ENCODE measurements at places on chromosomes 7 and 10. TPM values are rescaled to one million over a fixed set of nuclear protein-coding genes. Genes with fewer than 3 reads are reported as not detected.

GRCh38 chr10:102555781-102556328 lies 52.1 kb downstream of the SUFU start:
- peak; percentile 56 for DNase-seq

DNA sequence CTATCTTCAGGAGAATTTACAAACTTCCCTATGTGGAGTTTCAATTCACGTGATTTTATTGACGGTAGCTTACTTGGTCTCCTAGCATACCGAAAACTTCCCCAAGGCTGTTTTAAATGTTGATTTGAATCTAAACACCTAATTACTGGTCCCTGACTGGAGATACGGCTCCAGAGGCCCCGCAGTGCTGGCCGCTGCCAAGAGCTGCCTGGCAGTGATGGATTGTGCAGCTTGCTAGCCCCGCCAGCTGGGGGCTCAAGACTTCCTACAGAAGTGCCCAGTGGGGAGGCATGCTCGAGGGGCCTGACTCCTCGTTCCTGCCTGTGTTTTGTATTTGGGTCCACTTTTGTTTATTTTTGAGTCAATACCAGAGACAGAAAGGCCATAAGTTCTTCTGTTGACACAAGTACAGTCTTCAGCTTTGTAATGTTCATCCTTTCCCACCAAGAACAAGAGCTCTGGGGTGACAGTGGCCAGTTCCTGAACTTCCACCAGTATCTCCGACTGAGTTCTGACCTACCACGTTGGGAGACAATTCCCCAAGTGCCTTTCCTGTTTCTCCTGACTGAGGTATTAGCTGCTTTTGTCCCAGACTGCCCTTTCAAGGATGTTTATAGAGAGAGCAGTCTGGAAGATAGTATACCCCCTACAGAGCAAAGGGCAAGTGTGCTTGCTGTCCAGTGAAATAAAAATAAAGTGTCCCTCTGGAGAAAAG lies 80.7 kb upstream of the CXCL12 start:
- DNase-seq, result no peak

DNA sequence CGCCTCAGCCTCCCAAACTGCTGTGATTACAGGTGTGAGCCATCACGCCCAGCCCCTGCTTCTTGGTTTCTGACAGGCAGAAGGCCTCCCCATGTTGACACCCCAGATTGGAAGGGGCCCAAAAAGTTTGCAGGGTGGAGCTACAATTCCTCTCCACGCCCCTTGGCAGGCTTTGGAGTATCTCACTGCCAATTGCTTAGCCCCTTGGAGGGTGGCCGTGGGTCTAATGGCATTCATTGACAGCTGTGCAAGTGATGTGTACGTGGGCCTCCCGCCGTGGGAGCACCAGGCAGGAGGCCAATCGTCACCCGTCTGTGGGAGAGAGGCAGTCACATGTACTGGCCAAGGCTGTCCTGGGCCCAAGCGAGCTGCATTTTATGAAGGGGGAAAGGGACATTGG lies 73.7 kb upstream of the PPIF start:
- DNase-seq, result no peak

The EGR2 gene
- polyA plus RNA-seq, result 0.57 TPM

DNA sequence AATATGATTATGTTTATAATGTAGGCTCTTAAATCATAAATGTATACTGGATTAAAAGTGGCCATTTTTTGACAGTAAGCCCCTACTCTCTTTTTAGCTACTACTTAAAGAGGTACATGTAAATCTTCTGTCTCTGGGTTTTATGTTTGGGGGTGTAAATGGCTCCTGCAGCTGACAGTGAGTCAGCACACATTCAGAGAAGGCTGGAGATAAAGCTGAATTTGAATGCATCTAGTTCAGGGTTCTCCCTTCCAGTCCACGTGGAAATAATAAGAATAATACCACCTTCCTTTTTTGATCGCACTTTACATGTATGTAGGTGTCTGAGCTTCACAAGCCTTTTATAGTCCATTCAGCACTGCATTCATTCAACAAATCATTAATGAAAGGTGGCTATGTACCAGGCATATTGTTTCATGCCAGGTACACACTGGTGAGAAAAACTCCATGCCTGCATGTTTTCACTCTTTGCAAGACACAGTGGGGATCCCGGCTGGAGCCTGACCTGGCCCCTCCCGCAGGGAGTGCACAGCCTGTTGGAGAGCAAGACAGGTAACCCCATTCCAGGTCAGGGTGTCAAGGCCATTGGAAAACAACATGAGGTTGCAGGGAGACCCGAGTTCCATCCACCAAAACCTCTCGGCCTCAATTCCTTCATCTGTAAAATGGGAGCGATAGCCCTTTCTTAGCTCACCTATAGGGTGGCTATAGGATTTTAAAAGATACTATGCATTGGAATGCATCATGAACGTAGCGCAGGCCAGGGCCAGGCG lies 107.5 kb upstream of the ANLN start:
- no peak for DNase-seq

The SRGN gene
- polyA plus RNA-seq, result 137 TPM

The UBE2D1 gene
- polyA plus RNA-seq, result 24.3 TPM

DNA sequence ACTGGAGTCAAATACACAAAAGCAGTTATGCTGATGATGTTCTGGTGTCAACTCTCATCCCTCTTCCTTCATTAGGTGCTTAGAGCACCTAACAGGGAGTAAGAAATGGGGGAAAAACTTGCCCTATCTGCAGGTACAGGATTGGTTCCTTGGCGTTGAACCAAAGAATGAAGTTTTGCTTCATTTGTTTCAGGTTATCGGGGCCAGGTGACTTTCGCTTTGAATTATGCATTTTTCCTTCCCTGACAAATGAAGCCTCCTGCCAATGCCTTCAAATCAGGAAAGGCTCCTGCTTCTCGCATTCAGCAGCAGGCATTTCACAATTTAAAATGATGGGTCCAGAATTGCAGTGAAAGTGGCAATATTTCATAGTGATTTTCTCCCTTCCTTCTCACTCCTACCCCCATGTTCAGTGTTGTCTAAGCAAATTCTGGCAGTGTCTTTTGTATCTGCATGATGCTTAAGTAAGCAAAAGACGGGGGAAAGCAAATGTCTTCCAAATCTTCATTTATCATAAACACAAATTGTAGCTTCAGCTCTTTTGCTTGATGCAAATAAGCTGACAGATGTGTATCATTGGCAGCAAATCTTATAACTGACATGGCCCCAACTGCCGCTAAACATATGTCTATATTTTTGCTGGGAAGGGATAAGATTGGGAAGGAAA lies 29.4 kb downstream of the DNAJB9 start:
- no peak for DNase-seq

DNA sequence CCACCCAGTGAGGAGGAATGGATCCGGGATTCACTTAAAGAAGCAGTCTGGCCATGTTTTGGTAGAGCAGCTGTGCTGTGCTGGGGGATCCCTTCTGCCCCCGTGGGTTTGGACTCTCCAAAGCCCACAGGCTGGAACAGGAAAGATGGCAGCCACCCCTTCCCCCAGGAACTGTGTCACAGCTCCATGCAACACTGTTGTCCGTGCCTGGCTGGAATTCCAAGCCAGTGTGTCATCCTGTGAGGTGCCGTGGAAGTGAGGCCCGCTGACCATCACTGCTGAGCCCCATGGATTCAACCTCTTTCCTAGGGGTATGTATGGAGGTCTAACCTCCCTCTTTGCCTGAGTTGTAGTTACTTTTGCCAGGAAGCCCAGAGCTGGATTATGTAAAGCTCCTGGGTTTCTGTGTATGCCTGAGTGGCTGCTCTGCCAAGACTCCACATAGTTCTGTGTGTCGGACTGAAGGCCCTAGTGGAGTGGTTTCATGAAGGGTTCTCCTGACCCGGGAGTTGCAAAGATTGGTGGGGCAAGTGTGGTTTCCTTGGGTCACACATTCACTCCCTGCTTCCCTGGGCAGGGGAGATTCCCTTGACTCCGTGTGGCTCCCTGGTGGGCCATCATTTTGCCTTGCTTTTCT lies 35.1 kb upstream of the PCGF5 start:
- no peak for DNase-seq

GRCh38 chr10:115989621-115990020 lies 283.4 kb downstream of the GFRA1 start:
- no peak for DNase-seq

The SRRM3 gene
- 2.0 TPM for polyA plus RNA-seq

- no peak for DNase-seq
Observed at GRCh38 chr10:71720288-71720687, 710 bp upstream of the C10orf105 start.

- DNase-seq, result peak; percentile 79
Observed at GRCh38 chr7:22781230-22781711, 41.4 kb downstream of the TOMM7 start.

DNA sequence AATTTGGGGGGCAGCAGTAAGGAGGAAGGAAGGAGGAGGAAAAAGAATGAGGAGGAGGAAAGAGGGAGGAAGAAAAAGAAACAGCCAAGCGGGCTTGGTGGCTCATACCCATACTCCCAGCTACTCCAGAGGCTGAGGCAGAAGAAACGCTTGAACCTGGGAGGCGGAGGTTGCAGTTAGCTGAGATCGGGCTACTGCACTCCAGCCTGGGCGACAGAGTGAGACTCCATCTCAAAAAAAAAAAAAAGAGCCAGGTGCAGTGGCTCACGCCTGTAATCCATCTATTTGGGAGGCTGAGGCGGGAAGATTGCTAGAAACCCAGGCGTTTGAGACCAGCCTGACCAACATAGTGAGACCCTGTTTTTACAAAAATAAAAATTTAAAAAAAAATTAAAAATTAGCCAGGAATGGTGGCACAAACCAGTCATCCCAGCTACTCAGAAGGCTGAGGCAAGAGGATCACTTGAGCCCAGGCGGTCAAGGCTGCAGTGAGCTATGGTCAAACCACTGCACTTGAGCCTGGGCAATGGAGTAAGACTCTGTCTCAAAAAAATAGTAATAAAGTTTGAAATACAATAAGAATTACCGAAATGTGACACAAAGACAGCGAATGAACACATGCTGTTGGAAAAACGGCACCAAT lies 14.1 kb upstream of the CRCP start:
- DNase-seq, result no peak

The PIP gene
- polyA plus RNA-seq, result not detected

GRCh38 chr7:80002865-80003264 lies 131.8 kb upstream of the GNAI1 start:
- DNase-seq, result no peak

The NRP1 gene
- polyA plus RNA-seq, result 218 TPM

- DNase-seq, result no peak
Observed at GRCh38 chr7:151869455-151869854, 7.5 kb downstream of the PRKAG2 start.

The HOXA3 gene
- 1.6 TPM for polyA plus RNA-seq

- DNase-seq, result no peak
Observed at GRCh38 chr7:46009211-46009610, 88.1 kb upstream of the IGFBP3 start.

The TMEM213 gene
- not detected for polyA plus RNA-seq

DNA sequence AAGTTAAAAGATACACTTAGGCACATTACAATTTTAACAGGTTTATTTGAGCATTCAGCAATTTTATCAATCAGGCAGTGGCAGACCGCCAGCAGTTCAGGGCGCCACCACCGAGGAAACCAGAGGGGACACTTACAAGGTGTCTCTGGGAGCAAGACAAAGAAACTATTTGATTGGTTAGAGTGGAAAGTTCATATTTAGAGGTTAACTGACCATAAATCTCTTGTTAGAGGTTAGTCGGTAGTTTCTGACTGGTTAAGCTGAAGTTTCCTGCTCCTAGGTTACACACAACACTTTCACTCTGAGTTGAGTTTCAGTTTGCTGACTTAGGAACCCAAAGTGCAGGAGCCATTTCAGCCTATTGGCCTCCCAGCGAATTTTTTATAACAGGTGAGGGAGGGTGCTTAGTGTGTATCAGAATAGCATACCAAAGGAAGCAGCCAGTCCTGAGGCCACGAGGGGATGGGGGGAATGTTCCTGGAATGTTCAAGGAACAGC lies 10.8 kb upstream of the PVRIG start:
- DNase-seq, result no peak

- no peak for DNase-seq
Observed at GRCh38 chr7:100546926-100547800, 8.2 kb downstream of the AGFG2 start.

The HYAL4 gene
- polyA plus RNA-seq, result not detected

The DLX5 gene
- polyA plus RNA-seq, result not detected

- DNase-seq, result no peak
Observed at GRCh38 chr10:113357681-113358300, 195.1 kb upstream of the HABP2 start.

DNA sequence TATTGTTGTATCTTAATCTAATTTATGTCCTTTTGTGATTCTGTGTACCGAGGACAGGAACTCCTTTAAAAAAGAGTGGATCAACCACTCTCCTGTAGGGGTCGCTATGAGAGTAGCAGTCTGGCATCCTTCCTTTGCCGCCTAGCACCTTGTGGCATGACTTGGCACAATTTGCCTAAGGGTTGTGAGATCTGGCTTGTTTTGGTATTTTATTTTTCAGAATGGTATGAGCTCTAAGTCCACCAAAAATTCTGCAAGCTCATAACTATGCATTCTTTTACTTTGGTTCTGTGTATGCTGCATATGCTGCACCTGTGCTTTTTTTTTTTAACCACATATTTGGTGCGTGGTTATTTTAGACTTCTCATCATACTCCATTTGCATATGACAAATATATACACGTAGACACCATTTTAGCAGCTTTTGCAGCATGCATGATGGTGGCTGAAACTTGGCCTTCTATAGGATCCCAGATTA lies 112.8 kb downstream of the CDK14 start:
- no peak for DNase-seq

- DNase-seq, result no peak
Observed at GRCh38 chr7:157674715-157675426, 338.1 kb downstream of the DNAJB6 start.

DNA sequence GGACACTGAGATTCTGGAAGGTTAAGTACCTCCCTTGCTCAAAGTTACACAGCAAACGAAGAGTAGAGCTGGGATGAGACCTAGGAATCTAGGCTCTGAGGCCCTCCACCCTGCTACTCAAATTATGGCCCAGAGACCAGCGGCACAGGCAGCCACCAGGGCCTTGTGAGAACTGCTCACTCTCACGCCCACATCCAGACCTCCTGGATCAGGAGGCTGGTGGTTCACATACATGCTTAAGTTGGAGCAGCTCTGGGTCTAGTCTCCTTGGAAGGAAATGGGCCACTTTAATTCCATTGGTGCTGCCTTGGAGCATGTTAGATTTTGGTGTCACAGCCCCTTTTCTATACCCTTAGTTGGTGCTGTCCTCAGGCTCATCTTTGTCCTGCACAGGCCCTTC lies 41.9 kb downstream of the ADRA2A start:
- DNase-seq, result no peak

The EPDR1 gene
- not detected for polyA plus RNA-seq

The GIMAP5 gene
- not detected for polyA plus RNA-seq

DNA sequence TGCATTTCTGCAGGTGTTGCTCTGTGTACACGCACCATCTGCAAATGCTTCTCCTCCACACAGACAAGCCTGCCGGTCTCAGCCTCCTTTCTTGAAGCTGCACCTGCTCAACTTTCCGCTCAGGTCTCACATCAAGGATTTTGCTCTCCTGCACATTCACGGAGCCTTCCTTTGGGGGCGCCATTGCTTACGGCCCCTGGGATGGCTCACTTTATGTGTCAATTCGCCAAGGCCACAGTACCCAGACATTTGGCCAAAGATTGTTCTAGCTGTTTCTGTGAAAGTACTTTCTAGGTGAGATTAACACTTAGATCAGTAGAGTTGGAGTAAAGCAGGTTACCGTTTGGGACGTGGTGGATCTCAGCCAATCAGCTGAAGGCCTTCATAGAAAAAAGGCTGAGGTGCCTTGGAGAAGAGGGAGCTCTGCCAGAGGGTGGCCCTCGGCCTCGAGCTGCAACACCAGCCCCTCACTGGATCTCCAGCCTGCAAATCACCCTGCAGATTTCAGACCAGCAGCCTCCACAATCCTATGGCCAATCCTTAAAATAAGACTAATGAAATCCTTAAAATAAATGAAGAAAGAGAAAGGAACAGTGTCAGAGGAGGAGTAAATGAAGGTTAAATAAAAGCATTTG lies 39.9 kb upstream of the PPP2R2D start:
- no peak for DNase-seq
